ENCODE measurements at places on chromosomes 11 and 22.
A peak's percentile ranks its signal among the peaks of the same experiment; 100 is the strongest.

DNA sequence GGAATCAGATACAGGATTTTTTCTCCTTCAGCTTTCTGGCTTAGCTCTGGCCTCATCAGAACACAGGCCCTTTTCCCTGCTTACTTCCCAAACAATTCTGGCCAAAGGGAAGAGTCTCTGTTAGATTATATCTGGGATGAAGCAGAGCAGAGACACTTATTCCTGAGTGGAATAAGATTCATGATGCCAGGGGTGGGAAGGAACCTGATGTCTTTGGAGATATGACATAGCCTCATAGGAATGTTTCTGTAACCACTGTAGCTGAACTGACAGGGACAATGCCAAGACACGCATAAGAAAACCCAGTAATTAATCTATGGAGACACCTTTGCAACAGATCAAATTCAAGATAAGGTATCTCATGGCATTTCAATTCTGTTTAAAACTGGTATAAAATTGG, 177.1 kb upstream of the RAG2 start:
- DNase-seq = no peak

- peak; percentile 76 for DNase-seq
These were observed 18.8 kb downstream of the PRPF19 start for GRCh38 chr11:60887556-60887955.

DNA sequence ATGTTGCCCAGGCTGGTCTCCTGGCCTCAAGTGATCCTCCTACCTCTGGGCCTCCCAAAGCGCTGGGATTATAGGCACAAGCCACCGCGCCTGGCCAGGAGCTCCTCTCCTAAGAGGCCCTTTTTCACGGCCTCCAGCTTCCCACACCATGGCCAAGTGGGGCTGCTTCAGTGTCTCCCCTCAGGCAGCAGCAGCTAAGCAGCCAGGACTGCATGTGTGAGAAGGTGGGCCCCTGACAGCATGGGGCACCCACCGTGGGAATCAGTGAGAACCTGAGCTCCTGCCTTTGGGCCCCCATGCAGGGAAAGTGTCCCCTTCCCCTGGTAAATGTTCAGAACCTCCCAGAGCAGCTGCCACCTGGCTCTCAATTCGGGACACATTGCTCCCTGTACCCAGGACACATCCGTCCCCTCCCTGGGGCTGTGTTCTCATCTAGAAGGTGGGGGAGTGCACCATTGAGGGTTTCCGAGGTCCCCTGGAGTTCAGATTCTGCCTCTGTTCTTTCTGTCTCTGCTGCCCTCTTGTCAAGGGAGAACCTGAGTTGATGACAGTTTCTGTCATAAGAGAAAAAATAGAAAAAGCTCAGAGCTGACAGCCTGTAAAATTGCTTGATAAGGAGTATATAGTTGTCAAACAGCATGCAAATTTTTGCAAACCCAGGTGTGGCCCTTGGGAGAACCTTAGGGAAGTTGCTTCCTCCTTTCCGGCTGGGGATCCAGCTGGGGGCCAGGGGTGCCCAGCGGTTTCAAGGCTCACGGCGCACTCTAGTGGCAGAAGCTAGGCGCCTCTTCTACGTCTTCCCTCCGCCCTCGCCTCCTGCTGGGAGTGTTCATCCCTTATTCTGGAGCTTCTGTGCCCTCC, 29.7 kb downstream of the FAM83F start:
- peak; percentile 45 for DNase-seq

DNA sequence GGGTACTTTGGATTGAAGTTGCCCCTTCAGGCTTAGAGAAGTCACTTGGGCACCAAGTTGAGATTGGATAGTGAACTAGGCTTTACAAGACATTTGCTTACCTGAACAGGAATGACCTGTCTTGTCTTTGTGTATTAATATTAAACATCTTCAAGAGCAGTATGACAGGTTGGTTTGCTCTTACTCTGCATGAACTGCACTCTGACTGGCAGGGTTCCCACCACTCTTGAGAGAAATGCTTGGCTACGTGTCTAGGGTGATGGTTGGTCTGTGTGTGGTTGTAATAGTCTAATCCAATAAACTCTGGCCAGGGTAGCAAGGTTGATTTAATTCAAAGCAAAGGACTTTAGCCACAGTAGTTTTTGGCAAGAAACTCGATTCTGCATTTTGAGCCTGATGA, 20.1 kb upstream of the SPTBN2 start:
- DNase-seq = no peak

DNA sequence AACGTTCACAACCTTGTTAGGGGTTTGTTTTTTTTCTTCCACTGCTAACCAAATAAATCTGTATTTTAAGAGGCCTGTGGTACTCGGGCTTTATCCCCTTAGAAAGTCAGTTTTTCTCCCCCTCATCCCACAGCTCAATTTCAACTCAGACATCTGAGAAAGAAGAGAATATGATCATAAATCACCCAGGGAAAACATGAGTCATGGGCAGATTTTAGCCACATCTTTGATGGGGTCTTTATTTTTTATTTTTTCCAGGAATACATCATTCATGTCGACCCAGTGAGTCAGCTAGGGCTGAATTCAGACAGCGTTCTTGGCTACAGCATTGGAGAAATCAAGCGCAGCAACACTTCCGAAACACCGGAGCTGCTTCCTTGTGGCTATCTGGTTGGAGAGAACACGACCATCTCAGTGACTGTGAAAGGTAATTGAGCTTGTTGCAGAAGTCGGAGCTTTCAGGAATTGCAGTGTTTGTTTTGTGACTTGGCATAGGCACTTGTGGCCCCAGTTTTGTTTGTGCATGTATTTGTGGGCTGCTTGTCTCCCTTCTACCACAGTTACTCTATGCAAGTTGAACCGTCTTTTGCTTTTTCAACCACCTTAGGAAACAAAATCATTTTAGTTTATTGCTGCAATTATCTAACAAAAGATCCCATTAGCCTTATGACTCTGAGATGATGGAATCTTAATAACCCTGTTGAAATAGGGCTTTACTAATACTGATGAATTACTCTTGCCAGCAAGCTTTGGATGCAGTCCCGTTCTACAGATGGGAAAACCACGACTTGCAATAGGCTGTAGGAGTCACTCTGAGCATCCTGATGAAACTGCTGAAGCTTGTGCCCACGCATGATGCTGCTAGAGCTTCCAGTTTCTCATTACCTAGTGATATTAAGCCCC, 62.7 kb downstream of the DBX1 start:
- no peak for DNase-seq

All from SW480 (cell line).